ENCODE measurements at places on chromosomes 7 and 10.

- DNase-seq = no peak
These were observed 230.3 kb downstream of the SH2D4B start for GRCh38 chr10:80767963-80768362.

GRCh38 chr7:157097056-157097329 lies 41.7 kb upstream of the UBE3C start:
- no peak for DNase-seq

- no peak for DNase-seq
These were observed 10.0 kb upstream of the INPP5F start for GRCh38 chr10:119715628-119716505.

- DNase-seq = no peak
These were observed 160.2 kb downstream of the ETV1 start for GRCh38 chr7:13829231-13829630.

DNA sequence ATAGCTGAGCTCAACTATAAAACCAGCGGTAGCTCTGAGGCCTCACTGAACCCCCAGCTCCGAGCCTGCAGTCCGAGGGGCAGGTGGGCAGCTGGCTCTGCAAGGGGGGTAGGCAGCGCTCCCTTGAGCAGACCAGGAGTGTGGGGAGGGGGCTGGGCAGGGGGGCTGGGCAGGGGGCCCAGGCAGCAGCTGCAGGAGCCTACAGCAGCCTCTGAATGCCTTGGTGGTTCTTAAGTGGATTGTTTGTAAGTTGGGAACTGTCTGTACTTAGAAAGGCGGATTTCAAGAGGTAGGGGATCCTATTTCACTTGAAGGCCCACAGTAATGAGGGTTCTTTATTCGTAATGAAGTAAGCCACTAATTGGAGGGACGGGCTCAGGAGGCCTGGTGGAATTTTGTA lies 72.3 kb downstream of the ICA1 start:
- no peak for DNase-seq

DNA sequence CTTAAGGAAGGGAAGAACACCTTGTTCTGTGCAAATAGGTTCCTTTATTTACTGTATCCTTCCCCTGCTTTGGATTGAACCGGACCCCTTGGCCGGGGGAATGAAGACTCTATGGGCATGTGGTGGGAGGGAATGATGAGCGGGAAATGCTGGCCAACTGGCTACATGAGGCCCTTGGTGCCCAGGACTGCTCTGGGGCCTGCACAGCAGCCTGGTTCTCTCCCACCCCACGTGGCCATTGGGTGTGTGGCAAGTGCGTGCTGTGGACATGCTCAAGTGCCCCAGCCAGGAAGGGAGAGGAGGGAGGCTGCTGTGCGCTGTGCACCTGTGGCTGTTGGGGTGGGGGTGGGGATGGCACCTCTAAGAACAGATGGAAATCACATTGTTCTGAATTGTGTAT lies 917.0 kb upstream of the GHITM start:
- DNase-seq = no peak
